ENCODE measurements at places on chromosomes 7 and 10.

- DNase-seq, result peak; percentile 90
These were observed 72.5 kb downstream of the CDK6 start for GRCh38 chr7:92763636-92764423.

DNA sequence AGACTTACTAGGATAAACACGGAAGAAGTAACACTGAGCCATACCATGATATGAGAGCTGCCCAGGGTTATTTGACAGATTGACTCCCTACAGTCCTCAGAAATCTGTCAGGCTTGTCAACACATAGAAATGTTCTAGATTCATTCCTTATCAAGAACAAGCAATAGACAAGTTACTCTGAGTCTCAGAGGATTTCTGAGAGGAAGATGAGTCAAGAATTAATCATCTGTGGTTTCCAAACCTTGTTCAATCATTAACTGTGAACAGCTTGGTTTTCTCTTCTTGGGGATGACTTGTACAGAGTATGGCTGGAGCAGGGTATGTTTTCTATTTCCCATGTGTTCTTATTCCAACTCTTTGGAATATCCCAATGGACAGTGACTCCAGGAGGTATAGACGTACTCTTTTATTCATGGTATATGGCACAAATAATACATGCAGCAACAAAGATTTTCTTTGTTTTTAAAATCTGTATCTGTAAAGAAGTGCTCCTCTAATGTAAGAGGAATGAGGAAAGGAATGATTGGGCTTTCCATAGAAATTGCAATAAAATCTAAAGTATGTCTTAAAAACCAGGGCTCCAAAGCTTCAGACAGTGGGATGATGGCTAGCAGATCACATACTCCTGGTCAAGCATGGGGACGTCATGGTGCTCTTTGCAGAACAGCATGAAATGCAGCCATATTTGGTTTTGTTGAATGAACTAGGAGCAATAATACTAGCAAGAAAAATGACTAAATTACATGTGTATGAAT, 11.9 kb upstream of the SFR1 start:
- DNase-seq, result peak; percentile 90

DNA sequence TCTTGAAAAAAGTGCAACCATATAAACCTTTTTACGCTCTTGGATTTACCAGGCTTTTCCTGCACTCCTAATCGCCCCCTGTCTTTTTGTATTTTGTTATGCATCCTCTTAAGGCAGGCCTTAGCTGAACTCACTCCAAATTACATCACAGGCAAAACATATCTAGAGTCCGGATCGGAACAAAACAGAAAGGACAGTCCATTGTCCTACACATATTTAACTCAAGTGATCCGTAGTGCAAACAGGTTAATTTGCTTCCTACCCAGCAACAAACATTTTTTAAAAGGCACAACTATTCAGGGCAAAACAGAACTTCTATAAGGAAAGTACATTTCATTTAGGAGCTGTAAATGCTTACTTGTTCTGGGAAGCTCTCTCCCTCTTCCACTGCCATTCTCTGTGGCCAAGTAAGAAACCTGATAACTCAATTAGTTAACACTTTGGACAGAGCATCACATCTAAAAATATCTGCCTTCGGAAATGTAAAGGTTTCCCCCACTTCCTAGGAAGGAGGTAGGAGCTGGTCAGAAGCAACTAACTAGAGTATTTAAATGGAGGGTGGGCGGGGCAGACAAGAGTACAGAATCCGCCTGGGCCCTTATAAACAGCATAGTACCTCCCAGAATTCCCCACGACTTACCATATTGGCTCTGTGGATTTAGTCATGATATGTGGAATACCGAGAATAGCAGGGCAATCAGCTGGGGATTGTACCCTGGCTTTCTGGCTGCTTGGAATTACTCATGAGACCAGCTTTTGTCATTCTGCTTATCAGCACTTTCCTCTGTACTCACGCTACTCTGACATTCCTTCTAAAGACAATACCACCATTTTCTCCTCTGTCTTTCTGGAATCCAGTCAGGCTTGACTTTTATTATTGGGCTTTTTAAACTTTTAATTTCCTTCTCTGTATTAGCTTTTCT, 89.5 kb downstream of the ANK3 start:
- no peak for DNase-seq

DNA sequence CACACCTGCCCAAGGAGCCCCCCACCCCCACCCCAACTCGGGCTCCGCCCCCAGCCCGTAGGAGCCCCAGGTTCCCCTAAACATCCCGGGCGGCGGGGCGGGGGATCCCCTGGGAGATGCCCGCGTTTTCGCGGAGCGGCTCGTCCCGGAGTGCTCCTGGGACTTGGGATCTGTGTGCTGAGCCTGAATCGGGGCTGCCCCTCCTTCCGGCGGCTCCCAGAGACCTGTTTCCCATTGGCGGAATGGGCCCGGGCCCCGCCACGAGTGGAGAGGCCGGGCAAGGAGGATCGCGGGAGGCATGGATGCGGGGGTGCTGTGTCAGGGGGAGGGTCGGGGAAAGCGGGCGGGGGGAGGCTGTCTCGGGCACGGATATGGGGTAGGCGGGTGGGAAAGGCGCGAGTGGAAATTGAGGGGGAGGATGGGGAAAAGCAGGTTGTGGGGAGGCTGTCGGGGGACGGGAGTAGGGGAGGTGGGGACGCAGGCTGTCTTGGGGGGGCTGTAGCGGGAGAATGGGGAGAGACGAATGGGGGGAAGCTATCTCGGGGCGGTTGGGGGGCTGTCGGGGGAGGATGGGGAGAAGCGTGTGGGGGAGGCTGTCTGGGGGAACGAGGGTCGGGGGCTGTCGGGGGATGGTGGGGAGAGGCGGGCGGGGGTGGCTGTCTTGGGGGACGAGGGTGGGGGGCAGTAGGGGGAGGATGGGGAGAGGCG, 572 bp upstream of the BHLHA15 start:
- no peak for DNase-seq

DNA sequence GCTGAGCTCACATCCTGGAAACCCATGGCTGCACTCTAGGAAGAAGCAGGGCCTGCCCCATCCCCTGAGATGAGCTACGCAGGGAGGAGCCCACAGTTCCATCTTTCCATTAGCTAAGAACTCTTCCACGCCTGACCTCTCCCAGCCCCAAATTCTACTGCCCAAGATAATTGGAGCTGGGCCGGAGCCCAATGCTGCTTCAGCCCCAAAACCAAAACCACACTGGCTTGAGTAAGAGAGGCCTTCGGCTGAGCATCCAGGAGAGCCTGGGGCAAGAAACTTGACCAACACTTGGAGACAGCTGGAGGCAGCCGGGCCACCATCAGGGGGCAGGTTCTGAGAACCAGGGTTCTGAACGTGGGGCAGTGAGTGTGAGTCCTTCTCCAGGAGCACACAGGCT, 116.1 kb upstream of the ZMIZ1 start:
- DNase-seq, result no peak

GRCh38 chr7:100369105-100369504, 4.2 kb upstream of the PILRA start:
- no peak for DNase-seq

DNA sequence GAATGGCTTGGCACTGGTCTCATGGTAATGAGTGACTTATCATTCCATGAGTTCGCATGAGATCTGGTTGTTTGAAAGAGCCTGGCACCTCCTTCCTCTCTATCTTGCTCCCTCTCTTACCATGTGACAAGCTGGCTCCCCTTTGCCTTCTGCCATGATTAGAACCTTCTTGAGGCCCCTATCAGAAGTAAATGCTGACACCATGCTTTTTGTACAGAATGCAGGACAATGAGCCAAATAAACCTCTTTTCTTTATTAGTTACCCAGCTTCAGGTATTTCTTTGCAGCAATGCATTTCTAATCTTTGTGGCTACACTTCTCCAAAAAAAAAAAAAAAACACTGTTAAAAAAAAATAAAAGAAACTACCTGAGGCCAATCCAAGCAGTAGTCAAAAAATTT, 17.1 kb upstream of the SLC13A1 start:
- DNase-seq, result no peak

DNA sequence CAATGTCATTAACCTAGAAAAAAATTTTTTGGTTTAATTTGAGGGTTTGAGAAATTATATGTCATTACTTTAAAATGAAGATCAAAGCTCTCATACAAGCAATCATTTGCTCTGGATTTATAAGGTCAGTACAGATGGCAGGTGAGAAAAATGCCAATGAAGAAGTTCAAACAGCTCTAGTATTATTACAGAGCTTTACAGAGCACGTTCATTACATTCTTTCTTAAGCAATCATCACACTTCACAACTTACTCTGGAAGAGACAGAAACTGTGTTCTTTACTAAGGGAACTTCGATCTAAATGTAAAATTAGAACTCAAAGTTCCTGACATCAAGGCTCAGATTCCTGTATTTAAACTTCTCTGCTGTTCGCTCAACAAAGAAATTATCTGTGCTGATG, 153.4 kb downstream of the ATE1 start:
- no peak for DNase-seq

DNA sequence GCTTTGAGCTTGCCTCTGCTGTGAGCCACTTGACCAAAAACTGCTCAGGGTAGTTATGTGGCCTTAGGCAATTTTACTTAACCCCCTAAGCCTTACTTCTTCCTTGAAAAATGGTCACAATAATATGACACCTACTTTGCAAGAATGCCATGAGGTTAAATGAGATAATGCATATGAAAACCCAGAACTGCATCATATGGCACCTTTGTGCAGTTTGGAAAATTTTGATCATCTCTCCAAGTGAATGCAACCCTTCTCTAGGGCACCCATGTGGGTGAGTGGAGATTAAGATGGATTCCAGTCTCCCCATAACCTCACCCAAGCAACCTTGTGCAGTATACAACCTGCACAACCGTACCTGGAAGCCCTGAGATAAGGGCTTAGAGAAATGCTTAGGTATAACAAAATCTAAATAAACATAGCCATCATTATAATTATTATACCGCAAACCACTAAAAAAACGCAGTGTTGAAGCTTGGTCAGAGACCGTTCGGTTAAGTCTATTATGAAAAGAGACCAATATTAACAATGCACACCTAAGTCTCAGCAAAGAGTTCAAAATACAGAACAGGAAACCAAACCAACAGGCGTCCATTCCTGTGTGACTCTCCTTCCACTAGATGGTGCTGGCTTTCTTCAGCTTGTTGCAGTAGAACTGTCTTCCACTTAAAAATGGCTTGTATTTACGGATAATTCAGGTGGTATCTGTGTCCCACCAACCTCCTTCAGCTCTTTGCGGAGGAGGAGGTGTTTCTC, 21.0 kb upstream of the ASB15 start:
- DNase-seq, result peak; percentile 35

DNA sequence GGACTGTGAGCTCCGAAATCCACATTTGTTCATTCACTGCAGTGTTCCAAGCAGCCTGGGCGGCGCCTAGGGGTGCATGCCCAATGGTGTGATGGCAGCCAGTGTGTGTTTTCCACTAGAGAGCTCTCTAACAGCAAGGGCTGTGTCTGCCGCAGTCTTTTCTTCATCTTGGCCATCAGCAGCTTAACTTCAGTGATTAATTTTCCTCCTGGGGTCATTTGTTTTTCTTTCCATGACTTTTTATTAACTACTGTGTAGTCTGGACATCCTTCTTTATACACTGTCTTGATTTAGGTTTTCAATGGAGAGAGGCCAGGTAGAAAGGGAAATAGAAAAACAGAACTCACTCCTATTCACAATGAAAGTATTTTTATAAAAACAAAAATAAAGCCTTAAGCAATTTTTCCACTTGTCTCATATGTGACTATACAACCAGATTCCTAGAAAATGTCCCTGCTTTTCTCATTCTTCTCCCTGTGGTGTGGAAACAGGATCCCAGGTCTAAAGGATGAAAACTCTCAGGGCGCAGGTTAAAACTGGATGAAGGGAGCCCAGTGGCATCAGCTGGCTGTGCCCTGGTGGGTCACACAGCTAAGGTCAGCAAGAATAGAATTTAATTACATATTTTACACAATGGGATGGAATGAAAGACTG, 176.8 kb downstream of the PKD1L1 start:
- DNase-seq, result no peak

- DNase-seq, result no peak
These were observed 150.8 kb downstream of the RNF216 start for GRCh38 chr7:5630670-5631069.

DNA sequence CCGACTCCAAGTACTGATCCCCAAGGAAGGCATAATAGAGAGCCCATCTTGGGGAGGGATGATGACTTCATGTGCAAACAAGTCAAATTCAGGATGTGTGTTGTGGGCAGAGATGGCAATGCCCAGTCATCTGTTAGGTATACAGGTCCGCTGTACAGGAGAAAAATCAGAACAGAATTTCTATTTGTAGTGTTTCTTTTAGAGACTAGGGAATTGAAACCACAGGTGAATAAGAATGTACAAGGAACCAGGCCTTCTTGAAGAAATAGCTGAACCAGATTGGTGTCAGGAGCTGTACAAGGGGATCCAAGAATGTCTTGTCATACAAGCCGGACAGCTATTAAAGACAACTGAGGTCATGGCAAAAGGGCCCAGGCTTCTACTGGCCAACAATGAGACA, 147.9 kb downstream of the PFKFB3 start:
- no peak for DNase-seq

GRCh38 chr10:48672596-48673265, 11.9 kb upstream of the WDFY4 start:
- no peak for DNase-seq

DNA sequence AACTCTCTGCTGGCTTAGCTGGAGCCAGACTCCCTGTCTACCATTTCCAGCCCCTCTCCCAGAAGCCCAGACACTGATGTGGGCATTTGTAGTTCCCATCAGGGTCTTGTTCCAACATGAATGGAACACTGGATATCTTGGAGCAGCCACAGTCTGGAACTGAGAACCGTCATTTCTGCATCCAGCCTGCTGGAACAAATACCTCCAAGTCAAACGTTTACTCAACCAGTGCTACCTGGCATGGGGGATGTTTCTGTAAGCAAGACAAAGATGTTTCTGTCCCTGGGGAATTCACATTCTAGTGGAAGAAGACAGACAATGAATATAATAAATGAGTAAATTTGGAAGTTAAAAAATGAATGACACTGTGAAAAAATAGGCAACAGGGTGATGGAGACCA, 70.8 kb upstream of the ZNF438 start:
- DNase-seq, result no peak

- no peak for DNase-seq
These were observed 79.3 kb upstream of the MEOX2 start for GRCh38 chr7:15765753-15766152.
